Activated T-cell treated with anti-CD3 and anti-CD28 coated beads, Interleukin-2, amount 50 U/mL, for 1 hour (primary cell): ENCODE measurements at places on chromosomes 6 and 20.

- no peak for DNase-seq
Observed at GRCh38 chr6:121934451-121934850, 465.0 kb upstream of the HSF2 start.

DNA sequence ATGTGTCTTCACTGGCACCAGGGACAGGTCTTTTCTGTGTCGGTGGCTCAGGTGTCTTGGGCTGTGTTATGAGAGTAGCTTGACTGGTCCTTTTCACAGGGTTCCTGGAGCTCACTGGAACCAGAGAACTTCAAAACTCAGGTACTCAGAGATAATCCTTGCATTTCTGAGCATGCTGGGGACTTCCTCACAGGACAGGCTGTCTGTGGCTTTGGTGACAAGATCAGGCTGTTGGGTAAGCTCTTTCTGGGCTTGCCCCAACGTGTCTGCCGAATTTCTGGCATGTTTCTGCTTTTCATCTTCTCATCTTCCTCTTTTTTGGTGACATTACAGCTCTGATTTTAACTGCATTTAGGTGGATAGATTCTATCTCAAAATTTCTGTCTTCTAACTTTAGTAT is 270.0 kb downstream of the CDH26 start:
- no peak for DNase-seq

- DNase-seq = no peak
Observed at GRCh38 chr6:168147205-168147738, 68.3 kb upstream of the FRMD1 start.

DNA sequence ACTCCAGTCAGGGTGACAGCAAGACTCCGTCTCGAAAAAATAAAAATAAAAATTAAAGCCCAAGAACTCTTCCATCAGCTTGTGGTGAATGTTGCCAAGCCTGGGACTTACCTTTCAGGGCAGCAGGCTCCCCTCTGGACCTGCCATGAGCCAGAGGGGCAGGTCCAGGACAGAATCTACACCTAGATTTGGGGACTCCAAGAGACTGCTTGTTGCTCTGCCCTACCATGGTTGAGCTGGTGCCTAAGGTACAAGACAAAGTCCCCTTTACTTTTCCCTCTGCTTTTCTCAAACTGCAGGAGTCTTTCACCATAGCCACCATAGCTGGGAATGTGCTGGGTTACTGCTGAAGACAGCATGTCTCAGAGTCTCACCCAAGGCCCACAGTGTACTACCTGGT is 9.2 kb downstream of the C6orf15 start:
- no peak for DNase-seq

GRCh38 chr6:150534553-150534952 is 65.1 kb upstream of the PLEKHG1 start:
- no peak for DNase-seq

- DNase-seq = no peak
Observed at GRCh38 chr6:154682633-154683125, 50.5 kb upstream of the SCAF8 start.

DNA sequence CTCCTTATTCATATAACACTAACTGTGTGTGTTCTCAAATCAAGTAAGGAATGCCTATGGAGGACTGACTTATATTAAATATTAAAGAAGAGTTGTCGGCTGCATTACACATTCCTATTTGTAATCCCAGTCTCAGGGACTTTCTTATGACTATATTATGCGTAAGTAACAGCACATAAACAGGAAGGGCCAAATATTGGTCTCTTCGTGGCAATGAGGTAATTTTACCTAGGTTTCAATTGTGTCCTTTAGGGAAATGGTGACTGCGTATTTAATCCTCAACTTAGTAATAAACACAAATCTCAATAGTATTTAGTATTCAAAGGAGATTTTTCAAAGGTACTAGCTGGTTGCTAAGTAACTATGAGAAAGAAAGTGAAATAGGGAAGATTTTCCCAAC is 22.8 kb upstream of the EPM2A start:
- DNase-seq = no peak

DNA sequence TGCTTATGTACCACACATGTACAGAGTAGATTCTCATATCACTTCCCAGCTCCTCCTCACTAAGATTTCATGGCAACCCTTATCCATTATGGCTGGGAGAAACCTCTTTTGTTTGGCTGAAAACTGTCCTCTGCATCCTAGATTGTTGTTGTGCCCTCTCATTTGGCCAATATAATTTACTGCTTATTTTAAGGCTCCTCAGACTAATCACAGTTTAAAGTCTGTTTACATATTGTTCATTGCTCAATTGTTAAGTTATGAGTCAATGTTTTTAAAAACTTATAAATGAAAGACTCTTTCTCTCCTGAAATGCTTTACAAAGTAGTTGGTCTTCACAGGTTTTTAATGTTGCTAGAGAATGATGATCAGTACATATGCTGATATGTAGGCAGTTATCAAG is 57.3 kb downstream of the FAM83B start:
- no peak for DNase-seq

DNA sequence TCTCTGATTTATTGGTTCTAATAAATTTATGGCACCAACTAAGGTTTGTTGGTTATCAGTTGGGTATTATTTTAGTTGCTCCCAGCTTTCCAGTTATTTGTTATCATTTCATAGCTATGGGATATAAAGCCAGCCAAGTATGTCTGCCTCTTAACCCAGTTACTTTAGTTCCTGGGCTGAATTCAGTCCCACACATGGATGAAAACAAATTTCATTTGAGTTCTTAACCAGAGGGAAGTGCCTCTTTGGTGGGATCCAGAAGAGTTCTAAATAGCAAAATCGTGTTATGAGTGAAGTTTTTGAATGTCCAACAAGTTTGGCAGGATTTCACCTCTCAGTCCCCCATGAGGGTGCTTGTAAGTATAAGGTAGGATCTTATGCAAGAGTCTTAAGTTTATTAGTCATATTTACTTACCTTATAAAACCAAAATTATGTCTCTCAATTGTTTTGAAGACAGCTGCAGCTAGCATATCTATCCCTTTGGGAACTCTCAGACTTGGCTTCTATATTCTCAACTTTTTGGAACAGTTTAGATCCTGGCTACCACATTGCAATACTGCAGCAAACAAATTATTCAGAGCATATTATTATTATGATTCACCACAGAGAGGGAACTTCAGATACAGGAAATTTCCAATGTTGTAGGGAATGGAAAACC is 683.6 kb downstream of the BCKDHB start:
- DNase-seq = no peak

- no peak for DNase-seq
Observed at GRCh38 chr6:133964052-133964451, 11.0 kb downstream of the TBPL1 start.

GRCh38 chr6:37170273-37171200 is 585 bp downstream of the PIM1 start:
- peak; percentile 63 for DNase-seq

- DNase-seq = no peak
Observed at GRCh38 chr6:22828179-22829062, 259.1 kb downstream of the HDGFL1 start.

DNA sequence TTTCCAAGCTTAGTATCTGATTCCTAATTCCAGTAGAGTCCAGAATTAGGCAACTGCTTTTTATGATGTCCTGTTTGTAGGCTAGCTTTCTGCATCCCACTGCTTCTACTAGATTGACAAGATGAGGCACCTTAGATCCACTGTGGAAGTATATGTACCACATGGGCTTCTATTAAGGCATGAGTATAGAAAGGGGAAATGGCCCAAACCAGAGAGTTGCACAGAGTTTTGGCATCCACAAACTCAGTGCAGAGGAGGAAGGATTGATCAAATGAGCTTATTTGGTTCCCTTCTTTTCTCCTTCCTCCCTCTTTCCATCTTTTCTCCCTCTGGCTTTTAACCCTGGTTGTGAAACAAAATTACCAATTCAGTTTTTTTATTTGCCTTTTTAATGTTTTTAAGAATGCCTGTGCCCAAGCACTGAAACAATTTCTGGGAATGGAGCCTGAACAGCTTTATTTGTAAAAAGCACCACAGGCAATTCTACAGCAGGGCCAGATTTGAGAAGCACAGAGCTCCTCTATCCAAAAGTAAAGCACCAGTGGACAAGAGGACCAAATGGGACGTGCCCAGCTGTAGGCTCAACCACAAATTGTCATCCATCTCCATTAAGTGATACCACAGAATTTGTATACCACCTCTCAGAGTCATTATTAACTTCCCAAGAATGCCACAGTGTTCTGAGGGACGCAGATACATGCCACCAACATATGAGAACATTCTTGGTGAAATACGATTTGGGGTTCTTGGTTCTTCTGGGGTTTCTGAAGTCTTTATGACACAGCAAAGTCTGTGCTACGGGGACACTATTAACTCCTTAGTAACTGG is 969.1 kb downstream of the KIF16B start:
- DNase-seq = no peak

- DNase-seq = no peak
Observed at GRCh38 chr6:90224196-90224595, 72.4 kb downstream of the BACH2 start.

GRCh38 chr6:136969433-136969832 is 47.3 kb downstream of the SLC35D3 start:
- DNase-seq = no peak

DNA sequence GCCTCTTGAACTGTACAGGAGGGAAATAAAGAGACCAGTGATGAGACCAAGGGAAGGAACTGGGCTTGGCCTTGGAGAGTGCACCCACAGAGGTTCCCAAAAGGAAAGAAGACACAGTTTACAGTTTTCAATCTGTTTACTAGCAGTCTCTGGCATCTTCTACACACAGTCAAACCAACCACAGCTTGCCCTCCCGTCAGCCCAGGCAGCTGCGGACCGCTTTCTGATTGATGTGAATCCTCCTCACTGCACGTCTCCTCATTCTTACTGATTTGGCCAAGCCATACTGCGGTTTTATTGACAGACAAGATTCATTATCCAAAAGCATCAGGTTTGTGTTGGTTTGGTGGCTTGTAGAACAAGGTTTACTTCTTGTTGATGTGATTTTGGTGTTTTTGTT is 104.5 kb upstream of the ASF1A start:
- DNase-seq = no peak

- DNase-seq = no peak
Observed at GRCh38 chr20:7691647-7692269, 248.5 kb downstream of the HAO1 start.

- no peak for DNase-seq
Observed at GRCh38 chr6:54003316-54003715, 107.9 kb upstream of the MLIP start.

GRCh38 chr20:34883087-34883688 is 6.8 kb downstream of the ACSS2 start:
- DNase-seq = no peak

GRCh38 chr6:139290787-139291311 is 949 bp downstream of the TXLNB start:
- DNase-seq = no peak
